ENCODE measurements at places on chromosomes 16 and 17. TPM values are rescaled to one million over a fixed set of nuclear protein-coding genes. Genes with fewer than 3 reads are reported as not detected.

The KRT31 gene
- not detected for polyA plus RNA-seq

The ST3GAL2 gene
- polyA plus RNA-seq = 30.5 TPM

The ESRP2 gene
- 52.8 TPM for polyA plus RNA-seq

The SLC5A11 gene
- polyA plus RNA-seq = 0.59 TPM

The IKZF3 gene
- 0.23 TPM for polyA plus RNA-seq

The MT3 gene
- 0.17 TPM for polyA plus RNA-seq

The USP43 gene
- polyA plus RNA-seq = 5.6 TPM

The CHTF18 gene
- polyA plus RNA-seq = 156 TPM

The FBXW10B gene
- polyA plus RNA-seq = 0.28 TPM

The ST6GALNAC2 gene
- 0.09 TPM for polyA plus RNA-seq

The DUXB gene
- polyA plus RNA-seq = not detected

The ALOX12B gene
- 0.82 TPM for polyA plus RNA-seq

The PRSS21 gene
- 0.76 TPM for polyA plus RNA-seq

The CANT1 gene
- polyA plus RNA-seq = 23.0 TPM

The LRRC37A2 gene
- 4.7 TPM for polyA plus RNA-seq

The CORO1A gene
- polyA plus RNA-seq = 11.8 TPM

The CA4 gene
- 6.8 TPM for polyA plus RNA-seq

The IQCK gene
- polyA plus RNA-seq = 9.3 TPM

The TPPP3 gene
- 0.77 TPM for polyA plus RNA-seq

The CBFA2T3 gene
- 0.51 TPM for polyA plus RNA-seq

The LGALS9 gene
- 0.95 TPM for polyA plus RNA-seq

The CLEC3A gene
- polyA plus RNA-seq = not detected

The CRYBA1 gene
- not detected for polyA plus RNA-seq

The TMEM98 gene
- 232 TPM for polyA plus RNA-seq

The KCNH4 gene
- polyA plus RNA-seq = 0.44 TPM

The LMF1 gene
- 9.1 TPM for polyA plus RNA-seq

The ZNF18 gene
- polyA plus RNA-seq = 3.0 TPM

The TOP3A gene
- polyA plus RNA-seq = 23.4 TPM

The RAB37 gene
- polyA plus RNA-seq = 6.1 TPM

The MT4 gene
- not detected for polyA plus RNA-seq

The NGFR gene
- polyA plus RNA-seq = 10.3 TPM

The G6PC1 gene
- polyA plus RNA-seq = not detected

The BAIAP3 gene
- 6.3 TPM for polyA plus RNA-seq

The ITGAL gene
- polyA plus RNA-seq = 0.02 TPM

The GRAPL gene
- polyA plus RNA-seq = 0.15 TPM

The CASKIN1 gene
- 1.2 TPM for polyA plus RNA-seq

The AANAT gene
- polyA plus RNA-seq = 0.53 TPM

The ARHGDIG gene
- 4.5 TPM for polyA plus RNA-seq

The CUEDC1 gene
- 6.7 TPM for polyA plus RNA-seq

The PYY gene
- polyA plus RNA-seq = 3.4 TPM

The SCPEP1 gene
- polyA plus RNA-seq = 30.7 TPM

The MT1B gene
- polyA plus RNA-seq = not detected
